ENCODE measurements at places on chromosomes 2 and 18. TPM values are rescaled to one million over a fixed set of nuclear protein-coding genes. Genes with fewer than 3 reads are reported as not detected.

The CRIM1 gene
- total RNA-seq, result 15.2 TPM

The MDH1B gene
- total RNA-seq, result 0.76 TPM

The OSR1 gene
- total RNA-seq, result 0.96 TPM

The MAB21L4 gene
- 148 TPM for total RNA-seq

The C1QL2 gene
- not detected for total RNA-seq

The TUBA4B gene
- total RNA-seq, result not detected

The BCL11A gene
- 43.0 TPM for total RNA-seq

The SKOR2 gene
- total RNA-seq, result not detected

DNA sequence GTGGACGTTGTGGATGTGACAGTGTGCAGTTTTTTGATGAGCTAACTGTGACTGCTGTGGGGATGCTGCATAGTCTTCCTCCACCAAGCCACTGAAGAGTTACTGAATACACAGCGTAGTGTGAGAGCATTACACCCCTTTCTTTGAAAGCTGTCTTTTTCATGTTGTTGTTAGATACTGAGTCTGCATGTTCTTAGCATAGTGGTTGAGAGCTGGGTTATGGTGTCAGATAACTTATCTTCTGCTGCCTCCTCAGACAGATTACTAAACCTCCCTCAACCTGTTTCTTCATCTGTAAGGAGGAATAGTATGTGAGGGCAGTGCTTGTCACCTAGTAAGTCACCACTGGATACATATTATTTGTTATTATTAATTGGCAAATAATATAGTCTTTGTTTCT, 63.2 kb downstream of the CEP192 start:
- no peak for ATAC-seq

- ATAC-seq, result no peak
Observed at GRCh38 chr18:75829091-75829490, 401.6 kb upstream of the SMIM21 start.

GRCh38 chr2:175698061-175698460, 304.0 kb downstream of the LNPK start:
- ATAC-seq, result no peak

DNA sequence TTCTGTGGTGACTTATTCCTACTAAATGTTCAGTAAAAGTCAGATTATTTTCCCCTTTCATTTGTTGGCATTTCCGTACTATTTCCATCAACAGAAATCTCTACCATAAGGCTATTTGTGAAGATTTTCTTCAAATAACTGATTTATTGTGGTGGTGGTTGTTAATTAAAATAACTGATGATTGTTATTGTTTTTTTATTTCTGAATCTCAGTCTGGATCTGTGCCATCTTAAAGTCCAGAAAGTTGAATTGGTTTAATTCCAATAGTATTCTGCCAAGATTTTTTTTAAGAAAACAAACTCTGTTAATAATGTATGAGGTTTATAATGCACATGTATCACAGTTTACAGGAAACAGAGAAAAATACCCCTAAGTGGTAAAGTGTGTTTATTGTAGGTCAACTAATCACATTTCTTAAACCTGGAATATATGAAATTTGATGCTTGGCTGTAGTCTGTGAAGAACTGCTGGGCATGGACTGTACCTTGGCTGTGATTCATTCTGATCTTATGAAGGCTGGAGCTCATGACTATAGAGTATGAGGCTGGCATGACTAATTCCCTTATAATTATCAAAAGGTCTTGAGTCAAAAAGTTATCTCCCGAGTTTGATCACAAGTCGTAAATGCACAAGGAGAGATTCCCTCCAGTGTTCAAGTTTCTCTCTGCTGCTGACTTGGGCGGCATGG, 134.2 kb upstream of the RND3 start:
- ATAC-seq, result peak; percentile 77

GRCh38 chr2:69434753-69435152, 2.5 kb downstream of the NFU1 start:
- ATAC-seq, result no peak

DNA sequence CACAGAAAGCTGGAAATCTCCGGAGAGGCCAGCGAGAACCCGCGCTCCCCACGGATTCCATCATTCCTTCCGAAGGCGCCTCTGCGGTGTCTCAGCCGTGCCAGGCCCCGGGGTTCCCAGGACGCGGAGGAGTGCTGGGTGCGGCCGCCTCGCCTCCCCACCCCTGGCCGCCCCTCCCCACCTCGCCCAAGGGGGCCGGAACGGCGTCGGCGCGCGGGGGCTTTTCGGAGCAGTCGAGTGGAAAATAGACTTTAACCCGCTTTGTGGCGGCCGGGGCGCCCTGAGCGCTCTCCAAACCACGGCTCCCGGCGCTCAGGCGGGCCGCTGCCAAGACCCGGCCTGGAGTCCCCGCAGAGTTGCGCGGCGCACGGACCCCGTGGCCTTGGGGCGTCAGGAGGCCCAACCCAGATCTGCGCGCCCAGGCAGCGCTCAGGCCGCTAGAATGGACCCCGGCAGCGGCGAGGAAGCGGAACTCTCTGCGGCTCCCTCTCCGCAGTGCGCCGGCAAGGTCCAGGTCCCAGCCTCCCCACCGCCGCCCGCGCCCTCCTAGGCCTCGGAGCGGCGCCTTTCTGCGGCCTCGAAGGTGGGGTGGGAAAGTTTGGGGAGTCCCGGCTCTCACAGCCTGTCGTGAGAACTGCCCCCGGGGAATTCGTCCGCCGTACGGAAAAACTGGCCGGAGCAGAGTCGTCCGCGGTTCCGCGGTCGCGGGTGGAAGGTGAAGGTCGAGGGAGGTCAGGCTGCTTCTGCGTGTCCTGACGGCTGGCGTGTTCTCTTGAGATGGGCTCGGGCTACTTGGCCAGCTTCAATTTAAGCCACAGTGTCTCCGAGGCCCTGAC, 1.2 kb upstream of the EMX1 start:
- peak; percentile 67 for ATAC-seq

GRCh38 chr2:237815637-237816036, 17.1 kb downstream of the RBM44 start:
- ATAC-seq, result no peak

DNA sequence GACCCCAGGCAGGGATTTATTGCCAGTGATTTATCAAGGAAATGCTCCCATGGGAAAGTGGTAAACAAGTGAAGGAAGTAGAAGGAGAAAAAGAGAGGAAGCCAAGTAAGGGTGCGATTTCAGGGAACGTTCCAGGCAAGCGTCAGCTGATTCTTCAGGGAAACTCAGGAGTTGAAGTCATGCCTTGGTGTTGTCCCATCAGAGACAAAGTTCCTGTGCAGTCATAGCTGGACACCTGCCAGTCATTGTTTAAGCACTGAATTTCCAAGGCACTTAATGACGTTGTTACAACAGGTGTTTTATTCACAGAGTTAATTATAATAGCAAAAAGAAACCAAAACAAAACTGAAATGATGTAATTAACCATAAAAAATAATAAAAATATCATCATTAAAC, 381.8 kb upstream of the CRIM1 start:
- ATAC-seq, result no peak

- ATAC-seq, result no peak
Observed at GRCh38 chr18:10299643-10300042, 154.8 kb upstream of the APCDD1 start.

DNA sequence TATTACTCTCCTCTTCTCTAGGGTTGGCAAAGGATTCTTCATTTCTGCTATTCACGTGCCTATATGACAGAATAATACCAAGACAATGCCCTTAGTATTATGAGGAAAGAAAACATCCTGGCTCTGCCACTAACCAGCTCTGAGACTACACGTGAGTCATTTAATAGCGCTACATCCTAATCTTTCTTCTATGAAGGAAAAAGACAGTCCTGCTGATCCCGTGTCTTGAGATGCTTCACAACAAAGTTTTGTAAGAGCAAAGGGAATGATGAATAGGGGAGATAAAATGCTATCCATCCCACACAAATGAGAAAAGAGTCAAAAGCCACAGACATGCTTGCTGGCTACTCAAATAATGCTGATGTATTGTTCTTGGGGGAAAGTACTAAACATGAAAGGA, 152.8 kb downstream of the PID1 start:
- ATAC-seq, result no peak

DNA sequence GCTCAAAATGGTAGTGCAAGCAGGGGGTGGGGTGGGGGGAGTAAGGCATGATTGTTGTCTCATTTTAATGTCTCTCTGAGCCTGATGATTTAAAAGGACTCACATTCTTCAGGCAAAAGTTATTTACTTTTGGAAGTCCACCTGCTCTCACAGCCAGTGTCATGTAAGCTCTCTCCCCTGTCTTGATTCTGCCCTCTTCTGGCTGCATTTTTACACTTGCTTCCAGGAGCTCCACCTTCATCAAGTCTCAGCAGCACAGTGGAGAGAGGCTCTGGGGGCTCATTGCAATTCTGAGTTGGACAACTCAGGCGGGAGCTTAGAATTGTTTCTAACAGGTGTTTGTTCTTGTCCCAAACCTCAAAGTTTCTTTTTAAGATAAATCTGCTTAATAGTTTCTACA, 39.2 kb downstream of the GNAL start:
- ATAC-seq, result no peak

DNA sequence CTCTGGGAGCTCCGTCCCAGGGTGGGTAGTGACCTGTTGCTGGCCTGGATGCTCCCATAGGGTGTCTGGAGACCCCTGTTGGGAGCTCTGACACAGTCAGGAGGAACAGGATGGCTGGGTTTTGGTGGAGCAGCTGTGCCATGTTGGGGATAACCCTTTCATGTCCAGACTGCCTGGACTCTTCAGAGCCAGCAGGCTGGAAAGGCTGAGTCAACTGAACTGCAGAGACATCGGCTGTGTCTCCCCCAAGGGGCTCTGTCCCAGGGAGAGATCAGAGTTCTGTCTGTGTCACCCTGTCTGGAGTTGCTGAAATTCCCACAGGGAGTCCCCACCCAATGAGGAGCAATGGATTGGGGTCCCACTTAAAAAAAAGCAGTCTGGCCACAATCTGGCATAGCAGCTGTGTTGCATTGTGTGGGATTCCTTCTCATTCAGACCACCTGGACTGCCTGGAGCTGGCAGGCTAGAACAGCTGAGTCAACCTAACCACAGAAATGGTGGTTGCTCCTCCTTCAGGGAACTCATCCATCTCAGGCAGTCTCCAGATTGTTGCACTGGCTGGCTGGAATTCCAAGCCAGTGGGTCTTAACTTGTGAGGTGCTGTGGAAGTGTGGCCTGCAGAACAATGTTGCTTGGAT, 37.2 kb downstream of the AGPS start:
- no peak for ATAC-seq

DNA sequence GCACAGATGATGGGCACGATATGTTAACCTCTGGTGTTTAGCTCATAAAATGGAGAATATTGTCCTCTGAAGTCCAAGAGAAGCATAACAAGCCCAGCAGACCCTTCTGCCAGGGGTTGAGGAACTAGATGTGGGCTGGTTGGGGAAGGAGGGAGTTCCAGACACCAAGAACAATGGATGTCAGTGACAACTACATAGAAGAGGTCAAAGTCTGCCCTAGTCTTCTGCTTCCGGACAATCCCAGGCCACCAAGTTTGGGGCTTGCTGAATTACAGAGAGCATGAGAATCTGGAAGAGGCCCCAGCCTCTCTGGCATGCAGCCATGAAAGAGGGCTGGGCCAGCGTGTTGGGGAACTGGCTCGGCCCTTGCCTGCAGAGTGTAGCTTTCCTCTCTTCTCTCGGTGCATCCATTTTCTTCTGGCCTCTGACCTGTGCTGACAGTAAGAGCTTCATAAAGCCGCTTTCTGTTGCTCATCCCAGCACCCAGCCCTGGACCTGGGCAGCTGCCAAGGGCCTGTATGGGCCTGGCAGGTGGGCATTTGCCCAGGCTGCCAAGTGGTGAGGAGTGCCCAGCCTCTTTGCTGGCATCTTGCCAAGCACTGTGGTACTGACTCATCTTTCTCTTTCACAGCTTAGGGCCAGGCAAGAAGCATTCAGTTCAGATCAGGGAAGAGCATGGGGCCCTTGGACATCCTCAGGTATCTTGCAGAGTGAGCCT, 14.6 kb upstream of the LAPTM4A start:
- peak; percentile 80 for ATAC-seq

DNA sequence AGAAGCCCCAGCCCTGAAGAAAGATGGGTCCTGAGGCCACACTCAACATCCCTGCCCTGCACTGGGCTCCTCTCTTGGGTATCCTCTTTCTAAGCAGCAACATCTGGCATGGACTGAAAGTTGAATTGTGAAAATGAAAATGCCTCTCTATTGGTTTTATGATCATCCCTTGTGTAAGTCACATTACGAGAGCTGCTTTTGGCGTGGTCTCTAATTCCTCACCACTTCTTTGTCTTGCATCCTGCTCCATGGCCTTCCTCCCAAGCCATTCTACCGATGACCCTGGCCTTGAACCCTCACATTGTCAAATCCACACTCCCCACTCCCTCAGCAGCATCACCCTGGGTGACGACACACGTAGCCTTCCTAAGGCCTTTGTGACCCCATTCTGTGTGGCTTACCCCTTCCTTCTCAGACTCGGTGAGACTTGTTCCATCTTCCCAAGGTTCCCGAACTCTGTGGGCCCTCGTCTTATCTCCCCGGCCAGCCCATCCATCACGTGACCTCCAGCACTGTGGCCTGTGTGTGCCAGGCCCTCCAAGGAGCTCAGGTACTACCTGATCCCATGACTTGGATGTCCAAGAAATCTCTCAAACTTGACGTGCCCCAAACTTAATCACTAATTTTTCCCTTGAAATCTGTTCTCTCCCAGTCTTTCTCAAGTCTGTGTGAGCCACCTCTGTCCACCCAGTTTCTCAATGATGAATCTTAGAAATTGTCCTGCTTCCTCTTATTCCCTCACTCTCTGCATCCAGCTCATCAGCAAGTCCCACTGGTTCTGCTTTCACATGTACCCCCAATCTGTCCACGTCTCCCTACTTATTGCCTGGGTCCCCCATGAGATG, 194.7 kb upstream of the HS6ST1 start:
- ATAC-seq, result no peak

GRCh38 chr2:159753797-159754196, 41.5 kb downstream of the MARCHF7 start:
- ATAC-seq, result no peak

DNA sequence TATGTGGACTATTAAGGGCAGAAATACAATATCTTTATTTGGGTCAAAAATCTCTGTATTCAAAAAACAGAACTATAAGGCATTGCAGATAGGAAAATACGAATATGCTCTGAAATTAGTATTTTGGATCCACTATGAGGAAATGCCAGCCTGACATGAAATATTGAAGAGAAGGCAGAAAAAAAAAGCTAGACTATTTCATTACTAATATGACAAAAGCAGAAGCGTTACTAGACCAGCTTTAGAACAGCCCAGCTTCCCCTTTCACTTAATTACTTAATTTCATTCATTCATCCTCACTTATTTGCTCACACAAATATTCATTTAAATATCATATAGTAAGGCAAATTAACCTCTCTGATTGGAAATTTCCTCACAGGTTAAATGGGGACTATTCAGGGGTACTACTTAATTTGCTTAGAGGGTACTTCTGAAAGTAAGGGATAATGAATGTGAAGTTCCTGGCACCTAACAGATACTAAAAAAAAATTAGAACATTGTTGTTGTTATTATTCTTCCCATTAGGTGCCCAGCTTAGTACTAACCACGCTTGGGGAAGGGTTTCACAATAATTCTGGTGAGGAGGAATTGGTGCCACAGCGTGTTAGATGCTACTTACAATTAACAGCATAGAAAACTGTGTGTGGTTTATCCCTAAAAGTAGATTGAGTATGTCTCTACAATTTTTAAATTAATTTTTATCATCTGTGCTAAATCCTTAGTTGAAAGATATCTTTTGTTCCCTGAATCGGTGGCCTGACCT, 71.1 kb upstream of the CTLA4 start:
- no peak for ATAC-seq

GRCh38 chr2:160615706-160616105, 122.1 kb upstream of the RBMS1 start:
- no peak for ATAC-seq

GRCh38 chr18:73614812-73615211, 532.8 kb downstream of the FBXO15 start:
- peak; percentile 29 for ATAC-seq

Data from esophagus mucosa (tissue), 1 donor.